Effector memory CD8-positive, alpha-beta T cell (primary cell): ENCODE measurements at places on chromosomes 3 and 15.
A peak's percentile ranks its signal among the peaks of the same experiment; 100 is the strongest.

DNA sequence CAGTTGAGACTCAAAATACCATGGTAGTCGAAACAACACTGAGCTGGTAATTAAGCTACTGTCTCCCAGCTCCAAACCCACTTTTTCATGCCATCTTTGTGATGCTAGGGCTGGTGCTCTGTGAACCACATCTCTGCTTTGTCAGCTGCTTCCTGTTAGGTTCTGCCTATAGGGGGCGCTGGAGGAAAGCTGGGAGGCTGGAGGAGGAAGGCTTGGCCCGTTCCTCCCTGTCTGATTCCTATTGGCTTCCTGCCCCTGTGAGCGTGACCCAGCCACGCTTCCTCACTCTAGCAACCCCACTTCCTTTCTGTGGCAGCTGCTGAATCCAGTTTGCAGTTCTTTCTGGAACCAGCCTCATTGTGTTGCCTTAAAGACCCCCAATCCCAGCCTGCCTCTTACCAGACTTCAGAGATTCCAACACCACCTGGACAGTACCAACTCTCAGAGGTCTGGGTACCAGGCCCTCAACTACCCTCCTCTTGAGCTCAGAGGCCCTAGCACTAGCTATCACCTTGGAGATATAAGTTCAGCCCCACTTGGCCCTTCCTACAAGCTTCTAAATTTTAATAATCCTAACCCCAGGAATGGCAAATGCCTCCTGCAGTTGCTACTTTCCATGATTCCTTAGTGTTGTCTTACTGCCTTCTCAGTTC lies 120.9 kb downstream of the ERC2 start:
- no peak overlapping the region for H3K27ac ChIP-seq
- no peak overlapping the region for H3K4me3 ChIP-seq
- H3K27me3 ChIP-seq: peaks cover 24% of the 10 kb centered on the region
- DNase-seq: no peak
- no peaks in the 10 kb centered on the region for H3K36me3 ChIP-seq
- H3K4me1 ChIP-seq: no peaks in the 10 kb centered on the region

DNA sequence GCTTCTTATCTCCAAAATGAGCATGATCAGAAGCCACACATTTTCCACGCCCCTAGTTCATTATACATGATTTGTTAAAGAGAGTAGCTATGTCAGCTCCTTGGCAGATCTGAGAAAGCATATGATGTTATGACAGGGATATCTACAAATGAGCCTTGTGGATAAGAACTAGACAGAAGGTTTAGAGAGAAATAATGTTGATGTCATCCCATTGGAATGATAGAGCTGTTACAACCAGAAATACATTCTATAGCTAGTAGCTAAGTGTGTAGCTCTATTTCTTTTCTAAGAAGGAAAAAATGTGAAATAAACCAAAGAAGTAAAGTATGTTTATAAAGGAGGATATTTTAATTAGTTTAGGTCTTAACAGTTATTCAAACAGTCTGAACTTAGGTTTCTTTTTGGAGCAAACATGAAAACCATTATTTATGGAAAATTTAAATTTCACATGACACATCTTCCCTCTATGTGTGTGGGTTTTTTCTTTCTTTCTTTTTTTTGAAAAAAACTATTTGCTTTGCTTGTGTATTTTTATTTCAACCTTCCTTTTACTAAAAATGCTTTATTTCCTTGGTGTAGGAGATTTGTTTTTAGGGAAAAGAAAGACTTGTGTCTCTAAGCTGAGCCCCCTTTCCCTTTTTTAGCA lies 167.7 kb downstream of the GHSR start:
- H3K36me3 ChIP-seq: no peaks in the 10 kb centered on the region
- H3K4me3 ChIP-seq: no peak overlapping the region
- no peak for DNase-seq
- H3K27ac ChIP-seq: no peak overlapping the region

GRCh38 chr3:142098964-142099363 lies 50.4 kb downstream of the TFDP2 start:
- H3K4me3 ChIP-seq: no peak overlapping the region
- DNase-seq: no peak
- peaks cover 3% of the 10 kb centered on the region for H3K36me3 ChIP-seq
- peaks cover 4% of the 10 kb centered on the region for H3K4me1 ChIP-seq
- H3K27me3 ChIP-seq: no peaks in the 10 kb centered on the region

GRCh38 chr15:47801522-47801921 lies 84.2 kb downstream of the SEMA6D start:
- H3K27me3 ChIP-seq: no peaks in the 10 kb centered on the region
- H3K36me3 ChIP-seq: no peaks in the 10 kb centered on the region
- no peaks in the 10 kb centered on the region for H3K4me1 ChIP-seq
- no peak overlapping the region for H3K27ac ChIP-seq
- no peak for DNase-seq

- H3K36me3 ChIP-seq: peaks cover 48% of the 10 kb centered on the region
- peaks cover 46% of the 10 kb centered on the region for H3K4me1 ChIP-seq
- no peaks in the 10 kb centered on the region for H3K27me3 ChIP-seq
- DNase-seq: no peak
These were observed 40.0 kb downstream of the USP3 start for GRCh38 chr15:63544258-63545026.

GRCh38 chr3:143276592-143276991 lies 157.0 kb downstream of the CHST2 start:
- H3K36me3 ChIP-seq: no peaks in the 10 kb centered on the region
- H3K4me1 ChIP-seq: no peaks in the 10 kb centered on the region
- H3K27ac ChIP-seq: no peak overlapping the region
- no peak overlapping the region for H3K4me3 ChIP-seq
- no peaks in the 10 kb centered on the region for H3K27me3 ChIP-seq
- DNase-seq: no peak

DNA sequence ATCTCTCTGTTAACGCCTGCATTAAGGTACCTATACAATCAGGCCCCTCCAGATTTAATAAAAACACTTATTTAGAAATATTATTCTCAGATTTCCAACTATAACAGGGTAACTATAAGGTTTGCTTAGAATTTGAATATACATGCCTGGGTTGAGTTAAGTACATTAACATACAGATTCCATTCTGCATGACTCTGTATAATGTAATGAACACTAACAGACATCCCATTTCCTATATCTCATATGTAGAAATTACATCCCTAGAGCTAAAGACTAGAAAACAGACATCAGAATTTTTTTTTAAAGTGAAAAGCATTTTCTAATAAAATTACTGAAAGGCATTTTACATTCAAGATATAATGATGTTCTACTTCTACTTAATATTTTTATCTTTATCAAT lies 162.5 kb downstream of the MECOM start:
- H3K27ac ChIP-seq: no peak overlapping the region
- DNase-seq: no peak
- no peaks in the 10 kb centered on the region for H3K4me1 ChIP-seq
- H3K4me3 ChIP-seq: no peak overlapping the region
- H3K36me3 ChIP-seq: no peaks in the 10 kb centered on the region
- no peaks in the 10 kb centered on the region for H3K27me3 ChIP-seq

DNA sequence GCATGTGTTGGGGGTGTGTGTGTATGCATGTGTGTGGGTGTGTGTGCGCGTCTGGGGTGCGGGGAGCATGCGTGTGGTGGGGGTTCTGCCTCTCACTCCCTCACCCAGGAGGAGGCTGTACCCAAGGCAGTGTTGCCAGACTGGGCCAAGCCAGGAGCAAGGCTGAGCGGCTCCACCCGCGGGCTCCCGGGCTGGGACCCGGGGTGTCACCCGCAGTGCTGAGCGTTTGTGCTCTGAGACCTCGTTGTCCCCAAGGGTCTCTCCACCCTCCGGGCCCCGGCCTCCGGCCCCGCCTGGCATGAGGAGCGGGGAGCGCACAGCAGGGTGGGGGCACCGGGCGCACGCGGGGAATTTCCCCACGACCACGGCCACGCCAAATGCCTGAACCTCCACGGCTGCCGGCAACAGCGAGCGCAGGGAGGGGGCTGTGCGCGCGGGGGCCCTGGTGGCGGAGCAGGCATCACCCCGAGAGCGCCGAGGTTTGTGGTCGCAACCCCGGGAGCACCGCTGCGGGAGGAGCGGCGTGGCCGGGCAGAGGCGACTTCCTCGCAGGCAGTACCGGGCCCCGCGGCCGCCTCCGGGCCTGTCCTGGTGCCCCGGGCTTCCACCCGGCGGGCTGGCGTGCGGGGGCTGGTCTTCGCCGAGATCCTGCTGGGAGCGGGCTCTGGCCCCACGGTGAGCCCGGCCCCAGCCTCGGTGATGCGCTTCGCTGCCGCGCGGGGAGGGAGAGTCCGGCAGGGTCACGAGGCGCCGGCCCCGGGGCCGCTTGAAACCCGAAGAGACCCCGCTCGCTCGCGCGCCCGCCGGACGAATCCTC lies 7.4 kb upstream of the OCA2 start:
- peak overlapping the region; percentile 79 for H3K27ac ChIP-seq
- H3K4me1 ChIP-seq: peaks cover 7% of the 10 kb centered on the region
- H3K27me3 ChIP-seq: peaks cover 32% of the 10 kb centered on the region
- H3K36me3 ChIP-seq: peaks cover 7% of the 10 kb centered on the region
- peak overlapping the region; percentile 83 for H3K4me3 ChIP-seq

GRCh38 chr3:108946292-108947285 lies 7.1 kb downstream of the GUCA1C start:
- peaks cover 33% of the 10 kb centered on the region for H3K27me3 ChIP-seq
- H3K4me1 ChIP-seq: no peaks in the 10 kb centered on the region

DNA sequence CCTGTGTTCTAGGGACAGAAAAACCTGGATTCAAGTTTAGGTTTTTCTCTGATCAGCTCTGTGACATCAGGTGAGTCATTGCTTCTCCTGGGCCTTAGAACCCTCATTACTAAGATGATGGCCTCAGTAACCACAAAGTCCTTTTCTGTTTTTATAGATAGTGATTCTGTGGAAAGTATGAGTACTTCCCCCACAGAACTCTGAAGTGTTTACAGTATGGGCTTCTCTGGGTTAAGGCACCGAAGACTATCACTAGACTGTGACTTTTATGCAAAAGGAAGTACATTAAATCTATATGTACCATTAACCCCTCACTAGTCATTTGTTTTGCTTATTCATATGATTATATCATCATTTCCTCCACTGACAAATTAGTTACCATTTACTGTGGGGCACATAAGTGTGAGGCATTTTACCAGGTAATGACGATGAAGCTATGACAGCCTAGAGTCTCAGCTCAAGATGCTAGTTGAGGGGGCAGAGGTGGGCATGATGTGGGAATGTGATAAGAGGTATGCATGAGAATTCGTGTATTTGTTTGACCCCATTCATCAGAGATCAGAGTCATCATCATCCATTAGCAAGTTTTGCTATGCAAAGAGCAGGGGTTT lies 15.0 kb upstream of the RORA start:
- H3K4me1 ChIP-seq: no peaks in the 10 kb centered on the region
- H3K27ac ChIP-seq: no peak overlapping the region
- no peaks in the 10 kb centered on the region for H3K36me3 ChIP-seq

DNA sequence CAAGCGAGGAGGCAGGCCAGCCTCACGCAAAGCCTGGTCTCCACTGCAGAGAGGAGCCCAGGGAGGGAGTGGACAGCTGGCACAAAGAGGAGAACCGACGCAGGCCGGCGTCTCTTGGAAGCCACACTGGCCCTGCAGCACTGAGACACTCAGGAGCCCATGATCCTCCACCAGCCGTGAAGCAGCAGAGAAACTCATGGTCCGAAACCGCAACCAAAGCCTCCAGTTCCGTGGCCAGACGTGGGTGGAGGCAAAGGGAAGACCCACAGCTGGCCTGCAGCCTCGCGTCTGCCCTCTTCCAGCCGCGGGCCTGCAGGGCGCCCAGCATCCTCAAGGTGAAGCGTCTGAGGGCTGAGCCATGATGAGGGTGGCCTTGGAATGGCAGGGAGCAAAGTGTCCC lies 62.2 kb upstream of the SEC61A1 start:
- H3K4me3 ChIP-seq: no peak overlapping the region
- H3K36me3 ChIP-seq: no peaks in the 10 kb centered on the region

DNA sequence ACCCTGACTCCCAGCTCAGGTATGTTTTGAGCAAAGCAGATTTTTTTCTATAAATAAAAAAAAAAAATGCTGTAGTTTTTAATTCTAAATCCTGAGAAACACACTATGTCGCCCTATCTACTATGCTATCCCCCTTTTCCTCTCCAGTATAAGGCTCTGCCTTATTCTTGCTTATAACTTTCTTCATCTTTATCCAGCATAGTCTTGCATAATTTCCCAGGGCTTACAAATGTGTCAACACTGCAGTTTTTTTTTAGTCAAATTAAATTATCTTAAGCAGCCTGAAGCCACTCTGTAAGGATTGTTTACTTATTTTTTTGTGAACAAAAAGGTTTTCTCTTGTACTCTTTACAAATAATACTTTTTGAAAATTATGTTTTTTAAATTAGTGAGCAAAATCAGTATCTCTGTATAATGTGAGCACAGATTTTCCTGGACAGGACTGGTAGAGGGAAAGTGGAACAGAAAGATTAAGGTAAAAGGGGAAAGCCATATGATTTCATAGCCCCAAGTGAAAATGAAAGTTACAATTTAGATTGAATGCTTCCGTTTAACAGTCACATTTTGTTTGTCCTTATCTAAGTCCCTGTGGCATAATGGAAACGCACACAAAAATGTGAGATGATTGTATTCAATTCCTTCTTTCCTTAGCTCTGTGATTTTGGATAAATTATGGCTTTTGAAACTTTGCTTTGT lies 5.6 kb upstream of the PYDC2 start:
- no peak for DNase-seq
- H3K27me3 ChIP-seq: no peaks in the 10 kb centered on the region
- no peak overlapping the region for H3K27ac ChIP-seq
- no peaks in the 10 kb centered on the region for H3K4me1 ChIP-seq
- H3K4me3 ChIP-seq: no peak overlapping the region

- peak overlapping the region; percentile 61 for H3K27ac ChIP-seq
- peaks cover 11% of the 10 kb centered on the region for H3K36me3 ChIP-seq
- H3K4me3 ChIP-seq: no peak overlapping the region
- H3K4me1 ChIP-seq: no peaks in the 10 kb centered on the region
- no peaks in the 10 kb centered on the region for H3K27me3 ChIP-seq
These were observed 158.6 kb downstream of the ADAM10 start for GRCh38 chr15:58590926-58591325.

- H3K27ac ChIP-seq: peak overlapping the region; percentile 91
- peaks cover 39% of the 10 kb centered on the region for H3K4me1 ChIP-seq
- H3K4me3 ChIP-seq: peak overlapping the region; percentile 94
These were observed 1.1 kb downstream of the ITPR1 start for GRCh38 chr3:4493941-4494894.

DNA sequence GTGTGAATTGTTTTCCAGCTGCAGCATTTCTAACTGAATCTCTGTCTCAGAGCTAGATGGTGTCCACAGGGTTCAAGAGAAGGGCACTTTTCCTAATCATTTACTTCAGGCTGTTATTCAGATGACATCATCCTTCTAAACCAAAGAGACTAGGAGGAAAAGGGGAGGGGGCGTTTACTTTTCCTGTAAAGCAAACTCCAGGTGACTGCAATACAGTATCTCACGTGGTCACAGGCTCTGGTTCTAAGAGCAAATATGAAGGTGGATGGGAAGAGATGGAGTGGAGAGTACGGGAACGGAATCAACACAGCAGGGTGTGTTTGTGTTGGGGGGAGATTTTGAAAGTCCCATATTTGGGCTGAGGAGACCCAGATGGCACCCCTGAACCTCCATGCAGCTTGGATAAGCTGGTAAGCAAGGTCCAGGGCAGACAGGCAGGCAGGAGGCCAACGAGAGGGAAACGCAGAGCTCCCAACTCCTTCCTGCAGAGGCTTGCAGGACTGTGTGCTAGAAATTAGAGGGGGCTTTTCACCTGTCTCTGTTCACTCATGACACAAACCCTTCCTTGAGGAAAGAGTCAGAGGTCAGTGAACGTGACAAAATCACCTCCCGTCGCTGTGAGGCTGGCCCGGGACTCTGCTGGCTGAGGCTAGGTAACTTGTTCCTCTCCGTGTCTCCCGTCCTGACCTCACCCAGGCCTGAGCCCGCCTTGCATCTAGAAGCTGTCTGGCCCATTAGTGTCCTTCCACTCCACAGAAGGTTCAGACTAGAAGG lies 151.2 kb downstream of the OPA1 start:
- no peaks in the 10 kb centered on the region for H3K4me1 ChIP-seq
- H3K36me3 ChIP-seq: no peaks in the 10 kb centered on the region
- peaks cover 41% of the 10 kb centered on the region for H3K27me3 ChIP-seq
- DNase-seq: no peak
